ENCODE measurements at places on chromosomes 4 and X.

- DNase-seq, result no peak
Measured at GRCh38 chr4:78031417-78031950, 25.6 kb upstream of the FRAS1 start.

GRCh38 chr4:94208266-94208665 is 601 bp downstream of the SMARCAD1 start:
- DNase-seq, result no peak

DNA sequence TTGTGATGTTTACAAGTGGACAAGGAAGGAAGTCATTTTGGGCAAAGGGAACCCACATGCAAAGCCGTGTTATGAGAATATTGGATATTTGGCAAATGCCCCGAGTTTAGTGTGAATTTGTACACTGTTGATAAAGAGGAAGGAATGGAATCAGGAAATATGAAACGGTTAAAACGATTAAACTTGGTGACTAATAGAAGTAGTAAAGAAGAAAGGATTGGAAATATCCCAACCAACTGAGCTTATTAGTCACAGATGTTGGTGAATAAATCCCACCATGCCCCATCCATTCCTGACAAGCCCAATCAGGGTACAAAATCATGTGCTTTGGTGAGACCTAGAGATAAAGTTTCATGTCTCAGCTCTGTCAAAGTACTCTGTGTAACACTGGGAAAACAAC is 22.0 kb downstream of the ARHGAP24 start:
- DNase-seq, result no peak

DNA sequence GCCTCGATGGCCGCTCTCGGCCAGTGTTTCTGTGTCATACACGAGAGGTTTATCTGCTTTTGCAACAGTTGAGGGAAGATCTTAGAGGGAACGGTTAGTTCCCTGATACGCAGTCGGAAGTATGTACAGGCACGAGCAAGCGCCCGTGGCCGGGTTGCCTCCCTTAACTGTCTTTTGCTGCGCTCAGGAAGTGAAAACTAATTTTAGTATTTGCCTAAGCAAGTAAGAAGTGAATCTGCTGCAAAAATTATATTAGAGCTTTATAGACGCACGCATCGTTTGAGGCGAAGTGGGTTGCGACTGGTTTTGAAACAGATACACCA is 695 bp downstream of the MTM1 start:
- no peak for DNase-seq

GRCh38 chrX:12771445-12772069 is 19.7 kb upstream of the PRPS2 start:
- DNase-seq, result no peak

GRCh38 chr4:167918077-167918476 is 174.3 kb upstream of the ANXA10 start:
- no peak for DNase-seq

DNA sequence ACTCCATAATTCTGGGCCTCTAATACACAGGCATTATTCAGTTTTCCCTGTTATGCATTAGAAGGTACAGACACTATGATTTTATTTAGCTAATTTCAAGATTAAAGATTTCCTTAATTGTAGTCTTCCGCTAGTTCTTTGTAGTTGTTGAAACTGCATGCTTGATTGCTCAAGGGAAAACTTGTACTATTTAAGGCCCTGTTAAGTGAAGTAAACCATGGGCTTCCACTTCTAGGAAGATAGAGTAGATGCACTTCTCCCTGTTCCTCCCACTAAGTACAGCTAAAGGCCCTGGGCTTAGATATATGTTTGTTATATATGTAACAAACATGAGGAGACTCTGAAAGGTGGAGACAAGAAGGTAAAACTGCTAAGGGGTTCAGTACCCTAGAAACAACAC is 215.8 kb upstream of the LEF1 start:
- no peak for DNase-seq

DNA sequence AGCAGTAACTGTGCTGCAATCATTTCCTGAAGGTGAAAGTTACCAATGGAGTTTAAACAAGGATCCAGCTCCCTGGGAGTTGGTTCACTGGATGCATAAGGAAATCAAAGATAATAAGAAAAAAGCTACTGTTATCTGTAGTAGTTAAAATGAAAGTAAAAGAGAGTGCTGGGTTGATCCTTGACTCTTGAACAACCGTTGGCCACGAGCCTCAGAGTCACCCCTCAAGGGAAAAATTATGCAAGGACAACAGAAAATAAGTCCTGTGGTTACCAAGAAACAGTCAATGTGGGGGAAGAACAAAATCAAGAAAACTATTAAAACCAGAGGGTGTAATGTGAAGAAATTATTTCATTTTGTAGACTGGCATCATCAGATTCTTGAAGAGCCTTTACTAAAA is 49.7 kb upstream of the DDIT4L start:
- no peak for DNase-seq

GRCh38 chr4:38075370-38076152 is 115.4 kb downstream of the PTTG2 start:
- no peak for DNase-seq

- no peak for DNase-seq
Measured at GRCh38 chrX:138008281-138008680, 442.4 kb downstream of the ZIC3 start.

DNA sequence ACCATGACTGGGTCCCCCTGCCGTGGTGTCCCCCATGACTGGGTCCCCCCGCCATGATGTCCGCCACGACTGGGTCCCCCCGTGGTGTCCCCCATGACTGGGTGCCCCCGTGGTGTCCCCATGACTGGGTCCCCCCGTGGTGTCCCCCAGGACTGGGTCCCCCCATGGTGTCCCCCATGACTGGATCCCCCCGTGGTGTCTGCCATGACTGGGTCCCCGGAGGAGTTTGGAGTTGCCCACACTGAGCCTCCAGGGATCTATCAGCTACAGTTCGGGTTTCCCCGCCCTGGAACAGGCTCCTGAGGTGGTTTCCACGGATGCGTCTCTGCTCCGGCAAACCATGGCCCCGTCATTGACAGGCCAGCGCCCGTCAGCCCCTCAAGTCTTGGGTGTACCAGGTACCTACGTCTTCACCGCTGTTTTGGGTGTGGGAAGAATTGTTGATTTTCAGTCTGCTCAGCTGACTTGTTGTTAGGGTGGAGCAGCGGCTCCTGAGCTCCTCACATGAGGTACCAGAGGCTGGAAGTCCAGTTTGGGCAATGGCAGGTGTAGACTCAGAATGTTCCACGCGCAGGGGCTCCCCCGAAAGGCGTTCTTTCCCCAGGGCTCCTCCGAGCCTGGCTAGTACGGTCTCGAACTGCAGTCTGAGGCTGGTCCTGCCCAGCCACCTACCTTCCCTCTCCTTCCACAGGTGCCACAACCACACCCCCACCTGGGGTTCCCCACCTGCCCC is 8.3 kb upstream of the PDE6B start:
- DNase-seq, result no peak

GRCh38 chr4:2832309-2832980 is 11.2 kb upstream of the ADD1 start:
- DNase-seq, result no peak

GRCh38 chr4:153933915-153934687 is 145.2 kb upstream of the SFRP2 start:
- DNase-seq, result no peak

DNA sequence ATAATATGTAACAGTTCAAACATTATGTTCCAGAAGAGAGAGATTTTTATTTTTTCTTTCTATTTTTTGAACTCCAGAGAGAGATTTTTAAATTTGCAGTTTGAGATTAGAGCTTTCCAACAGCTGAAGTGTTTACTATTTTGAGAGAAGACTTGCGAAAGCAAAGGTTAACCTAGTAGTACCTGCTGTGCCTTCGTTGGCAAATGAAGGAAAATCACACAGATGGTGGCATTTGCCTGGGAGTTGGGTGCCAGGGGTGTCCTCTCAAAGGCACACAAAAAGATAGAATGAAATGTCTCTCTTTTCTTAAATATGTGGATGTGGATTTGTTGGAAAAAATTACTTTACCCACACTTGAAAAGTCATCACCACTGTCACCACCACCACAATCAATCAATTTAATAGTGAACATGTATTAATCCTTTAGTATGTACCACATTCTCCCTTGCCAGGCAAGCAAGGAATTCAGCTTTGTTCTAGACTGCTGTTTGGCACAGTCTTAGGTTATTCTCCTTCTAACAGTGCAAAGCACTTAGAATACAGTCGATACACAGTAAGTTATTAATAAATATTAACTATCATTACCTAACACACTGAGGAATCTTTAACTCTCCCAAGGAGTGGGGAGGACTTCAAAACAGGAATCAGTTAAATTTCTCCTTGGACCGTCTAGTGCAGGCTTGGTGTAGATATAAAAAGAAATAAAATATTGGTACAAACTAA is 838.2 kb upstream of the FTHL17 start:
- no peak for DNase-seq

DNA sequence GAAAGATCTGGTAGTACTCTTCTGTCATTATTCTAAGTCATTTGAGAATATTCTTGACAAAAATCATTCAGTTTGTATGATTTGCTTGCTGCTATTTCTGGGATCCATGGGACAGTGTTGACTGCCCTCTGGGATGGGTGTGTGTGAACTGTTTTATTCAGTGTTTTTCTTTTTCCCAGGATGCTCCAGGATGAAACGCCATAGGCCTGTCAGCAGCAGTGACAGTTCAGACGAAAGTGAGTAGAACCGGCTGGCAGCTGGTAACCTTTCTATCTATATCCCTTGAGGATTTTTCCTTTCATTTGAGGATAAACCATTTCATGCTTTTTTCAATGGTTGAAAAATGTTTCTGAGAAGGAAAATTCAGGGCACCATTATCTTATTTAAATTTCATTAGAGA is 72.5 kb downstream of the JADE3 start:
- no peak for DNase-seq

Data from left hindlimb (tissue), 1 donor.